ENCODE measurements at places on chromosomes 7 and 10.

- no peak for DNase-seq
Measured at GRCh38 chr10:73798927-73799560, 12.4 kb downstream of the NDST2 start.

DNA sequence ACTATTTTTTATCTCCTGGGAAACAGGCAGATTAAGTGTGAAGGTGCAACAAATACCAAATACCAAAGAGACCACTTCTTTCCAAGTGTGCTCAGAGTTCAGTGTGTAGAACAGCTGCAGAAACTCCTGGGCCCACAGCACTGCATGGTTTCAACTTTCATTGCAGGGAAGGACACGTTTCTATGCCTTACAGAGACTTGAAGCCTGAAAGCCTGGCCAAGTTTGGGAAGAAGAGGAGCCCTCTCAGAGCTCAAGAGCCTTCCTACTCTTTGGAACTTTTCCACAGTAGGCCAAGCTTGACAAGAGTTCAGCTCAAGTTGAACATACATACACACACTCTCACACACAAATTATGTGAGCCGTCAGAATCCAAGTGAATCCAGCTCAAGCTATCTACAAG, 2.5 kb downstream of the HOXA4 start:
- DNase-seq = no peak

GRCh38 chr7:137760111-137760510, 86.7 kb downstream of the DGKI start:
- DNase-seq = no peak

GRCh38 chr10:24341371-24341770, 132.4 kb downstream of the KIAA1217 start:
- no peak for DNase-seq

- no peak for DNase-seq
Measured at GRCh38 chr7:131692131-131692960, 135.9 kb upstream of the PODXL start.

DNA sequence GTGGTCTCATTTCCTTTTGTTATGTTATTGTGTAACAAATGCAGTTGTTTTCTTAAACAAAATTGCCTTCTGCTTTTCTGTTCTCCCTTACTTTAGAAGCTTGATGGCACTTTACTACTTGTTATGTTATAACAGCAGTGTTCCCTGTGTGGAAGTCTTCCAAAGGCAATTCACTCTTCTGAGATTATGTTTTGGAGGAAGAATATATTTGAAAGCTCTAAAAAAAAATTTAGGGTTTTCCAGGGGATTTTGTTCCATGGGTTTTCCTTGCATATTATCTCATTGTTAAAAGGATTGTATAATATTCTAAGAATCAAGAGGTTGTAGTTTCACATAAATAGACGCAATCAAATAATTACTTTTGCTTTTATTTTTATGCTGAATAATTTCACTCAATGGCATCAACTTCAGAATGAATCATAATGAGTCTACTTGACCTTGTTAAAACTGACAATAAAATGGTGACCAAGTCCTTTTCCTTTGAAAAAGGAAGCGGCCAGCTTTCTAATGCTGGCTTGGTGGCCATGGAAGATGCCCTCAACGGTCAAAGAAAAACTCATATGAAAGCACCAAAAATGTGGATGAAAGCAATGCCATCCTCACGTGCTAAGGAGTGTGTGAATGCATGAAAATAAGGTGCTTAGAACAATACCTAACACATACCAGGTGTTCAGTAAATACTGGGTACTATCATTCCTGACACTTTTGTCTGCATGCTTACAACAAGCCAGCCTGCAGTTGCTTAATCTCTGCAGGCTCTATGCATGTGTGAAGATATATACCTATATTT, 92.4 kb upstream of the KLF6 start:
- DNase-seq = no peak

- DNase-seq = no peak
Measured at GRCh38 chr7:18221377-18222293, 194.0 kb upstream of the PRPS1L1 start.

DNA sequence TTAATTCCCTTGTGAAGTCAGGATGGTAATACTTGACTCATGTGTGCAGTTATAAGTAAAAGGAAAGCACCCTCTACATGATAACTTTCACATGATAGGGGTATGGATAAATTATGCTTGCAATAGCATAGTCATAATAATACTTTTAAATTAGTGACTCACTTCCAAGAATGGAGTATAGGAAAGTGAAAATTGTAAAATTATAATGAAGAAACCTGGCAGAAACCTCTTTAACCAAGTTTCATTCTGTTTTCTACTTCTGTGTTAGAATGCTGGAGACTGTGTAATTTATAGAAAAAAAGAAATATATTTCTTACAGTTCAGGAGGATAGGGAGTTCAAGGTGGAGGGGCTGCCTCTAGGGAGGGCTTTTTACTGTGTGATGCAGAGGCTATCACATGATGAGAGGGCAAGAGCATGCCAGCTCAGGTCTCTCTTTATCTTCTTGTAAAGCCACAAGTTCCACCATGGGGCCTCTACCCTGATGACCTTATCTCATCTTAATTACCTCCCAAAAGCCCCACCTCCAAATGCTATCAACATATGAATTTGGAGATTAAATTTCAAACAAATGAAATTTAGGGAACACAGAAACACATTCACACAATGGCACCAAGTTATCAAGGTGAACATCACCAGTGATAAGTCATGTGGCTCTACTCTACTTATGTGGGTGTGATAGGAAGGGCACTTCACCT, 43.2 kb downstream of the HDAC9 start:
- DNase-seq = no peak

DNA sequence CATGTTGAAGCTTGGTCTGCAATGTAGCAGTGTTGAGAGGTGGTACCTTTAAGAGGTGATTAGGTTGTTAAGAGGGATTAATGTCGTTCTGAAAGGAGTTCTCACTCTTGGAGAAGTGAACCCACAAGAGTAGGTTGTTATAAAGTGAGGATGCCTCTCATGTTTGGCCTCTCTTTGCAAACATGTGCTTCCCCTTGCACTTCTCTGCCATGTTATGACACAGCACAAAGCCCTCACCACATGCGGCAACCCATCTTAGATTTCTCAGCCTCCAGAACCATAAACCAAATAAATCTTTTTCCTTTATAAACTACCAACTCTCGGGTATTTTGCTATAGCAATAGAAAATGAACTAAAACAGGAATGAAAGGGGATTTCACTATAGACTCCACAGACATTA, 66.3 kb downstream of the KMT2C start:
- no peak for DNase-seq

GRCh38 chr10:31133792-31134310, 102.2 kb upstream of the ZNF438 start:
- DNase-seq = peak; percentile 65

DNA sequence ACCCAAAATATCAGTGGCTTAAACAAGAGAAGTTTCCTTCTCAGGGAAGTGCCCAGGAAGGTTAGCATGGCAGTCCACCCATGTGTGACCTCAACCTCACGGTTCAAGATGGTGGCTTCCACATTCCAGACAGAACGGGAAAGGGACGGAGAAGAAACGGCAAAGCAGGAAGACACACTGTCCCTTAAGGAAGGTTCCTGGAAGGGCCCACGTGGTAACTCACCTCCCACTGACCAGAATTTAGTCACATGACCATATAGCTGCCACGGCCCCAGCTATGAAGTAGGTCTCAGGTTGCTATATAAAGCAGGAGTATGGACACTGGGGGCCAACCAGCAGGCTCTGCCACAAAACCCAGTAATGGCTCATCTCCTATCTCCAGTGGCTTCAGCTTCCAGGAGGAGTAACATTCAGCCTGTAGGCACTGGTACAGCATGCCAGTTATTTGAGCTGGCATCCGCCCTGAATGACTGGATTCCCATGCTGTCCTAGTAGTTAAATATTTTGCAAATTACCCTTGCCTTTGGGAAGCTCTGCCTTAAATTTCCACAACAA, 278.5 kb upstream of the KLF14 start:
- no peak for DNase-seq

DNA sequence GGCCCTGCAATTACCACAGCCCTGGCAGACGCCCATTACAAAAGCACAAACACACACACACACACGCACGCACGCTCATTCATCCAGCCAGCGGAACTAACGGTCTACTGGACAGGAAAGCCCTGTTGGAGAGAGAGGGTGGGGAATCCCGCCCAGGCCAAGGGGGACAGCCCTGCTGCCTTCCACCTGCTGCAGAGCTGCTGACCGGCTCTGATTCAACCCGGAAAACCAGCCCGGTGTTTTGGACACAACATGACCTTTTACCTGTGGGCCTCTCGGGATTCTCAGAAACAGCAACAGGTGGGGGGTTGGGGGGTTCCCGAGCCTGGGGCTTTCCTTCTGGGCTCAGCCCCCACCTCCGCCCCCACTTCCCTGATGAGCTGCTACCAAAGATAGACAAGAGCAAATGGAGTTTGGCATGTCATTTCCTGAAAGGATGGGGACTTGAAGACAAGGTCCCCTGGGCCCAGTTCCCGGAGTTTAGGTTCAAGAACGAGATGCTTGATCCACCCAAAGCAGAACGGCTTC, 18.5 kb upstream of the SERPINE1 start:
- no peak for DNase-seq

DNA sequence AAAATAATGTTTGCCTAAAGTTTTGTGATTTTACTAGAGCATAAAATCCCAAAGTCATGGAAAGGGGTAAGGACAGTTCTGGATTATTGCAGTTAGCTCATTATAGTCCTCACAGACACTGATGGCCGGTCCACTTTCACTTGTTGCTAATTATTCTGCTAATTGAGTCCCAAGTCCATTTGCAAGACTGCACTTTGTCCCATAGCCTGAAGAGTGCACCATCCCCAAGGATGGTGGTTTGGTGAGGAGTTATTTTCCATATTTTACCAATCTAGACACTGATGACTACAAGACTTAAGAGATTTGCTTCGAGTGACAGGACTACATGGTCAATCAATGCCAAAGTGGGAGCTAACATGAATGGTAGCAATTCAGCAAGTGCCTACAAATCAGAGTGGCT, 181.8 kb upstream of the CACNA2D1 start:
- DNase-seq = no peak

- DNase-seq = no peak
Measured at GRCh38 chr7:84510505-84510904, 315.9 kb upstream of the SEMA3A start.

- DNase-seq = no peak
Measured at GRCh38 chr10:104218751-104219150, 13.4 kb downstream of the CFAP43 start.

DNA sequence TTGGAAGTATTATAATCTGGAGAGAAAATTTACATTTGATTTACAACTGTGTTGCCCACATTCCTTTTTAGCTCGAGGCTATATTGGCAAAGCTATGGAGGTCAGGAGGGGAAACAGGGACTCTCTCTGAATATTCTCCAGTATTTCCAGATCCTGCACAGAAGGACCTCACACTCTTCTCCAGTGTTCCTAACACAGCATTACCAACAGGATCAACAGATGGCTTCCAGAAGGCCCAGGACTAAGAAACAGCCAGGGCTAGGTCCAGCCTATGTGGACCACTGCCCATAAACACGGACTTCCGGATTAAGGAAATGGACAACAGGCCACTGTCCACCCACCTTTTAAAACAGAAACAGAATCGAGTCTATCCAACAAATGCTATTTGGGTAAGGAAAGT, 65.3 kb downstream of the CHCHD3 start:
- no peak for DNase-seq

DNA sequence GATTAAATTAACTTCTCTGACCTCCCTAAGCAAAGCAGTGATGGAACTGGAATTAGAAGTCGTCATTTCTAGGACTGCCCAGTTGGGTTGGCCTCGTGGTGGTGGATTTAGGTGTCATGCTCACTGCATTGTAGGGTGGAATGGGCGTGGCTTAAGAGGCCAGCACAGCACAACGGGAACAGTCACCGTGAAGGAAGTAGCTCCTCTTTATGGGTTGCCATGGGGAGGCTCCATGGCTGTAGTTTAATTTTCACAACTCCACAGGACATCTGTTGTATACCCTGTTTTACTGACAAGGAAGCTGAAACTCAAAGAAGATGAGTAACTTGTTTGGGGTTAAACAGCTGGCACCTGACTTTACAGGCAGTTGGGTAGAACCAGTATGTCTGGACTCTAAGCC, 208.3 kb downstream of the CELF2 start:
- DNase-seq = peak; percentile 83

DNA sequence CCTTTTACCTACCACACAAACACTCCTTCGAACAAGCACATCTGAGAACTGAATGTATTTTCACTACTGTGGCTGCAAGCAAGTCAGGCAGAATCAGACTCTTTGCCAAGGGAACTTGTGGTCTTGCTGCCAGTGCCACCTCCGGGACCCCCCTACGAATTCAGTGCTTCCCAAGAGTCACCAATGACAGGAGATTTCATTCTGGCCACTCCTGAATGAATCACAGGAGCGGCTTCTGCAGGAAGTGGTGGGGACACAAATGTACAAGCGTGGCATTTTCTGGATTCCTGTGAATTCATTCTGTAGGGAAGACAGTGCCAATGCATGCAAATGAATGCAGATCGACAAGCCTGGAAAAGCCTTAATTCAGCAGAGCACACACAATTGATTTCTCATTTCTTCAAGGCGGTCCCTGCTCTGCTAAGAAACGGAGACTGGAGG, 161.2 kb downstream of the CAMK1D start:
- DNase-seq = no peak

DNA sequence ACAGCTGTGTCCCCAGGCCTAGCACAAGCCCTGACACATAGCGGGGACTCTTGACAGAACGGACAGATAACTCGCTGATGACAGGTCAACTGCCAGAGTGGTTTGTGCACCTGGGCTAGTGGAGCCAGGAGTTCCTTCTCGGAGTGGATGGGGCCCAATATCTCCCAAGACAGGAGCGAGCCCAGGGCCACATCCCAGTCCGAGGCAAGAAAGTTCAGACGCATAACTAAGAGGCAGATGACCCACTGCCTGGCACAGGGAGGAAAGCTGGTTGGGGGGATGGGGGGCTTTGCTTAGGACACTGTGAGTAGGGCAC, 69.6 kb upstream of the ZNF479 start:
- no peak for DNase-seq

GRCh38 chr10:72321248-72322029, 33.3 kb downstream of the DNAJB12 start:
- DNase-seq = no peak

All from natural killer cell treated with Interleukin-12 subunit alpha and Interleukin-12 subunit beta and Interleukin-15 and Interleukin-18, amount 100 ng/mL, for 72 hours (primary cell).